ENCODE measurements at places on chromosomes 1 and 21. TPM values are rescaled to one million over a fixed set of nuclear protein-coding genes. Genes with fewer than 3 reads are reported as not detected.
A peak's percentile ranks its signal among the peaks of the same experiment; 100 is the strongest.

GRCh38 chr1:38029685-38030511, 16.7 kb downstream of the POU3F1 start:
- DNase-seq: peak; percentile 75

DNA sequence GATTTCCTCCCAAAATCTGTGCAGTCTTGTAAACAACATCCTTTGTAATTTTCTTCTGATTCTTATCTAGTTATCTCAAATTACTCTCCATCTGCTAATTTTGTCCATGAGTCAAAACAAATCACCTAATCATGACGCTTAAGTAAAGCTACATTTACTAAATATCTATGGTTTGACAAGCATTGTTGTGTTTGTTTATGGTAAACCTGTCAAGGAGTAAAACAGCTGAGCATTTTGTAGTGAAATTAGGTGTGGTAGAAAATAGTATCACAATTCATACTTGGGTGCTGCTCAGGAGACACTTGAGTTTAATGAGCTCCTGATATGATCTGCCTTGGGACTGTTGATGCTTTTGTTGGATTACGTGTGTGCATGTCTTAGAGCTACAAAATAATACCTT, 11.6 kb downstream of the TIPRL start:
- DNase-seq: no peak

OR2T35 gene
- not detected for total RNA-seq

CFHR2 gene
- not detected for total RNA-seq

GRCh38 chr1:75641325-75641724, 30.4 kb upstream of the SLC44A5 start:
- no peak for DNase-seq

- DNase-seq: peak; percentile 79
Measured at GRCh38 chr1:41954533-41954944, 35.8 kb upstream of the HIVEP3 start.

DNA sequence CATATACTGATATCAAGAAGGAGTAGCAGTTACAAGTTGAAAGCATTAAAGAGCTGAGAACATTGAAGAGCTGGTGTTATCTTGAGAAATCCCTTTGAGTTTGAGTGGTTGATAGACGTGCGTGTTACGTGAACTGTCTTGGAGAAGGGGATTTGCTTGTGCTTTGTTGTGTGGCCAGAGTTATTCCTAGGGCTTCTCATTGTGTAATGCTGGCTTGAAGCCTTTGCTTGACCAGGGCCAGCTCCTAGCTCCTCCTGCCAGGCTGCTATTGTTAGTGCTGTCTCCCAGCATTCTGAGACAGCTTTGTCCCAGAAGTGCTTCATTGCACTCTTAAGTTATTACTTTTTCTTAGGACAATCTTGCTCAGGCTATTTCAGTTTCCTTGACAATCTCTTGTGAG, 116.2 kb upstream of the KCNK2 start:
- no peak for DNase-seq

- no peak for DNase-seq
Measured at GRCh38 chr1:52054496-52055065, 410 bp downstream of the TXNDC12 start.

TNNT2 gene
- total RNA-seq: 74.9 TPM

DNA sequence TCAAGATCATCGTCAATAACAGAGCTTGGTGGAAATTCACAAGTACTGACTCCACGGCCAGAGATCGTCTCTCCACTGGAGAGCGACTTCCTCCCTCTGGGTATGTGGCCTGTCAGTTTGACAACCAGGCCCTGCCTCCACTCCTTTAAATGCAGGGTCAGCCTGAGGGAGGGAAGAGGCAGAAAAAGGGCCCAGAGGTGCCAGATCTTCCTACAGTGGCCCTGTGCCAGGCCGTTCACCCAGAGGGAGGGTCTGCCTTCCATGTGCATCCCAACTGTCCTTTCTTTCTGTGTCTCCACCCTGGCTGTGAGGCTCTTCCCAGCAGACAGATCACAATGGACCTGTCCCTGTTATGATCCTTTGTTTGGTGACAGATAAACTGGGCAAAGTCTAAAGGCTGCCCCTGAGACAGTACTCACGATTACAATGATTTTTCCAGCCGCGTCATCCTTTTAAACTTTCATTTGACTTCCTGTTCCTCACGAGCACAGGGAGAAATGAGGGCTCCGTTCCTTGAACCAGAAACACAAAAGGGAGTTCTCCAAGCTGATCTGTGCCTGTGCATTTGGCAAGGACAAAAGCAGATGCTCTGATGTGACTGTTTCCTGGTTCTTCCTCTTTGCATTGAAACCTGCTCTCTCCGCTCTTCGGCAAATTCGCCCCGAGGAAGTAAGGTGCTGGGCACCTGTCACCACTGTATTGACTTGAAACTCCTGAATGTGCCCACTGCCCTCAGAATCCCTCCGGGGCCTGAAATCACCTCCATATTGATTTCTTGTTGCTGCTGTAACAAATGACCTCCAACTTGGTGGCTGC, 126.7 kb downstream of the PGBD5 start:
- DNase-seq: no peak

GRCh38 chr1:233897325-233898162, 6.9 kb upstream of the SLC35F3 start:
- no peak for DNase-seq

HSF2BP gene
- total RNA-seq: 2.0 TPM

GRCh38 chr1:20848162-20848561, 61.1 kb upstream of the HP1BP3 start:
- no peak for DNase-seq

GRCh38 chr1:235057385-235058306, 71.0 kb downstream of the TOMM20 start:
- no peak for DNase-seq

DNA sequence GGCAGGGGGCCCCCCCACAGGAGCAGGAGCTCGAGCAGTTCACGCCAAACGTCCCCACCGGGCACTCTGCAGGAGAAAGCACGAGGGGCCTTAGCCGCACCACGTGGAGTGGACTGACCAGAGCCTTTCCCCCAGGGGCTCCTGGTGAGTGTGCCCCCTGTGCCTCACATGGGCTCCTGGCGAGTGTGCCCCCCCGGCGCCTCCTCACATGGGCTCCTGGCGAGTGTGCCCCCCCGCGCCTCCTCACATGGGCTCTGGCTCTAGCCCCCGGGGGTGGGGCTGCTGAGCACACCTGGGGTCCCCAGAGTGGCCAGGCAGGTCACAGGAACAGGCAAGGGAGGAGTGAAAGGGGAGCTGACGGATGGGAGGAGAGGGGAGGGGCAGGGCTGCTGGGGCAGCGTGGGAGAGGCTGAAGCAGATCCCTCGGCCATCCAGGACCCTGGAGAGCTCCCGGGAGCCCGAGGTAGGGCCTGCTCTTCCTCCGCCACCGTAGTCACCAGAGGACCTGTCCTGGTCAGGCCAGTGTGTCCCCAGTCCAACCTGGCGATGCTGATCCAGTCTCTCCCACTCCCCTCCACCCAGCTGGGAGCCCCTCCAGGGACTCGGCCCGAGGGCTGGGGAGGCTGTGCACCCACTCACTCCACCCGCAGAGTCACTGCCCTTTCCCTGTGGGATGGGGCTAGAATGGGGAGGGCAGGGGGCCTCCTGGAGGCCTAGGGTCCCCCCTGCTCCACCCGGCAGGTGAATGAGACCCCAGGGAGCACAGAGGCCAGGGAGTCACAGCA, 47.6 kb downstream of the ARHGEF16 start:
- DNase-seq: peak; percentile 71

DNA sequence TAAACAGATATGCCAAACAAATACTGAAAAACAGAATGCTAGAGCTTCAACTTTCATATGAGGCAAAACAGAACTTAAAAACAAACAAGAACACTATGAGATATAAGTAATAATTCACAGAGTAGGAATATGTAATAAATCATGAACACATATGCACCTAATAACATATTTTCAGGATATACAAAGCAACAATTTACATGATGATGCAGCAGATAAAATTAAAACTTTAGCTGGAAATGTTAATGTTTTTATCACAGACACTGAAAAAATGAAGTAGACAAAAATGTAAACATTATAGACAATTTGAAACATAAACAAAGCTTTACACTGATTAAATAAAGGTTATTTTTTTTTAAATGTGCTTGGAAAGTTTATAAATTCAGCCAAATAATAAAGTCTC, 443.1 kb upstream of the NFIA start:
- no peak for DNase-seq

- DNase-seq: no peak
Measured at GRCh38 chr1:156776942-156777341, 9.6 kb downstream of the PRCC start.

FHL3 gene
- 20.6 TPM for total RNA-seq

DNA sequence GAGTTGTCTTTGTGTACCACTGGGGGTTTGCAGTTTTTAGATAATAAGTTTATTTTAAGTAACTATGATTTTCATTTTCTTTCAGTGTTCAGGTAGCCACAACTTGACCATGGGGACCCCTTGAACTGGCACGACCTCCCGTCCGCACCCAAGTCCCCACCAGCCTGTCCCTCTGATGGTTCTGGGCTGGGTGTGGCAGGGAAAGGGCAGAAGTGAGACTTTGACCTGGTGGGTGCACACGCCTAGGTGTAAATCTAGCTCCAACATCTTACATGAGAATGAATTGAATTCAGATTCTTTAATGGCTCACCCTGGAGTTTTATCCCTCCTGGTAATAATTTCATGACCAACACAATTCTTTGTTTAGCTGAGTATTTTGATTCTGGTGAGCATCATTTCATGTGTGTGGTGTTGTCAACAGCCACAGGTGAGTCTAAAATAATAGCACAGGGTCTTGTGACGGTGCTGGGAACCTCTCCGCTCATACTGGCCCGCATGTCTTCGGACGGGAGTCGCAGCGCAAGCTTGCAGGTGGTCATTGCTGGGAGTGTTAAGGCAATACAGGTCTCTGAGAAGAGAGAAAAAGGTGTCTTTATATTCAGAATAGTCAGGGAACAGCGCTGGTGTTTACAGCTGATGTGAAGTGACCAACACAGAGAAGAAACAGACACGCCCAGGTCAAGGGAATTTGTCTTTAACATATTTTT, 50.8 kb upstream of the POFUT2 start:
- DNase-seq: no peak

ETS2 gene
- total RNA-seq: 11.8 TPM

- DNase-seq: no peak
Measured at GRCh38 chr1:3429766-3430165, 24.7 kb upstream of the ARHGEF16 start.

DNA sequence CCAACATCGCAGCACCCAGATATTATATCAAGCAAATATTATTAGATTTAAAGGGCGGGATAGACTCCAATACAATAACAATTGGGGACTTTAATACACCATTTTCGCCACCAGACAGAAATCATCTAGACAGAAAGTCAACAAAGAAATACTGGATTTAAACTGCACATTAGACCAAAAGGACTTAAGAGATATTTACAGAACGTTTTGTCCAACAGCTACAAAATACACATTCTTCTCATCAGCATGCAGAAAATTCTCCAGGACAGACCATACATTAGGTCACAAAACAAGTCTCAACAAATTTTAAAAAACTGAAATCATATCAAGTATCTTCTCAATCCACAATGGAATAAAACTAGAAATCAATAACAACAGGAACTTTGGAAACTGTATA, 121.2 kb downstream of the ACBD6 start:
- DNase-seq: no peak

PYHIN1 gene
- not detected for total RNA-seq

- no peak for DNase-seq
Measured at GRCh38 chr21:31064803-31065202, 26.5 kb upstream of the KRTAP19-8 start.

GRCh38 chr1:16243936-16244649, 7.1 kb upstream of the CPLANE2 start:
- peak; percentile 94 for DNase-seq

NTMT2 gene
- total RNA-seq: not detected

DNA sequence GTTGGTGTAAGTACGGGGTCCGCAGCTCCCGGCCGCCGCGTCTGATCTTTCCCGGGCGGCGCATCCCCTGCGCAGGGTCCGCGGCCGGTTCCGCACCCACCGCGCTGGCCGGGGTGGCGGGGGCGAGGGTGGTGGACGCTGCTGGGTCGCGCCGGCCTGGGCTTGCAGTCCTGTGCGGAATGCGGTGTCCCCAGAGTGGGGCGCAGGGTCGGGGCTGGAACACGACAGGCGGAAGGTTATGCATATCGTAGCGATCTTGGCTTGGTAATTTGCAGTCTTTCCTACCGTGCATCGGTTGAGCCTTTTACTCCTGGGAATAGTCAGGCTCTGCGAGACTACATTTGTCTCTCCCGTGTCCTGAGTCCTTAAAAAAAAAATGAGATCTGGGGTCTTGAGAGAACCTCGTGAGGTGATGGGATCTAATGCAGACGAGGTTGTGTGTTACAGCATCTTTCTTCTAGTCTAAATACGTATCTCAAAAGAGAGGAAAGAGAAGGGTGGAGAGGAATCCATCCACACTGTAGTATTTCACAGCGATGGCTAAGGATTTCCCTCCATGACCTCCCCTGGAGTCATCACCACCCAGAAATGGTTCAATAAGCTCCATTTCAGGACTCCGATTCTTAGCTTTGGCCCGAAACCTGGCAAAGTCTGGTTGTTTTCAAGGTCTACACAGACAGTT, 572 bp downstream of the ATP1B1 start:
- DNase-seq: peak; percentile 29

DNA sequence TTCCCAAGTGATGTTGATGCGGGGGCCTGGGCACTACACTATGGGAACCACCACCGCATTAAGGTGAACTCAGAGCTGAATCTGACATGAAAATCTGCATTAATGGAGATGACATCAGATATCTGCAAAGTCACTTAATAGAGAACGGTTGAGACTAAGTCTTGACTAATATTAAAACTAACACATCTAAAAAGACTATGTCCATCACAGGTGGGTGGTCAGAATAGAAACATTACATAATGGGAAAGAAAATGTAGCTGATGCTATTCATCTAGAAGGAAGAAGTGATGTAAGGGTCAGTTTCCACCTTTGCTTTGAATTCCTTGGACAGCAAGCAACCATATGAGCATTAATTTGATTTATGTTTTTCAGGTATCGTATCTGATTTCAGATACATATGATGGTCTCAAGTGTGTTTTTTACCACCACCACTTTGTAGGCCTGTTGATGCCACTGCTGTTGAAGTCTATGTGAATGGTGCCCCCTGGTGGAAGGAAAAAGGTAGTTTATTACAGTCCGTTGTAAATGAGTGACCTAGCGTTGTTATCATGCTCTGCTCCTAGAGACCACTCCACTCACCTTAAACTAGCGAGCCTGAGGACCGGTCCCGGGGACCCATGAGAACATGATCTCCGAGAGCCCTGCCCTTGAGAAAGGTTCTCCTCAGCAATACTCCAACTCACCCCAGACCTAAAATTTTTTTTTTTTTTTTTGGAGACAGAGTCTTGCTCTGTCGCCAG, 73.5 kb downstream of the BACH1 start:
- DNase-seq: peak; percentile 90

NBPF14 gene
- 11.8 TPM for total RNA-seq

KRTAP19-1 gene
- total RNA-seq: not detected

DNA sequence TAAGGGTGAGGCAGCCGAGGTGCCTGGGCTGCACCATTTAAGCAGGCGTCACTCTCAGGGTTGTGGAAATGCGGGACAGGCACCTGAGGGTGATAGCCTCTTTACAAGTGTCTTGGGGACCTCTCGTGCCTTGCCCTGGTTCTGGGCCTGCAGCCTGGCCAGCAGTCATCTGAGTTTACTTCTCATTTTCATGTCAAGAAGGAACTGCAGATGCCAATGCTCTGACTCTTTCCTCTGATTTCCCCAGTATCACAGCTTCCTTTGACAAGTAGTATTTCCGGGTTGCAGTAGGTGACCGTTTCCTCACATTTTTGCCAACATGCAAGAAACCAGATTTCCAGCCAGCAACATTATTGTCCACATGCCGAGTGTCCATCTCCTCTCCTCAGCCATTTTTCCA, 286.9 kb downstream of the DISC1 start:
- DNase-seq: no peak

AIRE gene
- total RNA-seq: 0.10 TPM

NTNG1 gene
- not detected for total RNA-seq

- peak; percentile 13 for DNase-seq
Measured at GRCh38 chr1:84174051-84174556, 30.0 kb downstream of the PRKACB start.

CFAP107 gene
- not detected for total RNA-seq

PTCH2 gene
- 1.8 TPM for total RNA-seq
